SJSA1 (cell line): ENCODE measurements at places on chromosomes 7 and 10. TPM values are rescaled to one million over a fixed set of nuclear protein-coding genes. Genes with fewer than 3 reads are reported as not detected.

DNA sequence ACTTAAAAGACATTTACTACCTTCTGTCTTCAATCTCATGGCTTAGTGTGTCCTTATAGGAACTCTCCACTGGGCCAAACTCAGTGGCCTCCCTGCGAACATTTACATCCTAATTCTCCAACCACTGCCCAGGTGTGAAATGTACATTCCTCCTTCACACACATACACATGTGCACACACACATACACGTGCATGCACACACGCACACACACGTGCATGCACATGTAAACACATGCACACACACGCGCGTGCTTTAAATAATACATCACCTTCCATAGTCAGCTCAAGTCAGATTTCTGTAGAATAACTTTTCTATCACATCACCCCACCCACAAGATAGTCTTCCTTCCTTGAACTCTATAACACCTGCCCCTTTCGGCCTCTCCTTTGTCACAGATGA, 216.5 kb downstream of the TMEM178B start:
- DNase-seq = no peak
- no peaks in the 10 kb centered on the region for H3K36me3 ChIP-seq
- no peaks in the 10 kb centered on the region for H3K4me1 ChIP-seq
- H3K4me3 ChIP-seq = no peak overlapping the region
- H3K27me3 ChIP-seq = no peaks in the 10 kb centered on the region

DNA sequence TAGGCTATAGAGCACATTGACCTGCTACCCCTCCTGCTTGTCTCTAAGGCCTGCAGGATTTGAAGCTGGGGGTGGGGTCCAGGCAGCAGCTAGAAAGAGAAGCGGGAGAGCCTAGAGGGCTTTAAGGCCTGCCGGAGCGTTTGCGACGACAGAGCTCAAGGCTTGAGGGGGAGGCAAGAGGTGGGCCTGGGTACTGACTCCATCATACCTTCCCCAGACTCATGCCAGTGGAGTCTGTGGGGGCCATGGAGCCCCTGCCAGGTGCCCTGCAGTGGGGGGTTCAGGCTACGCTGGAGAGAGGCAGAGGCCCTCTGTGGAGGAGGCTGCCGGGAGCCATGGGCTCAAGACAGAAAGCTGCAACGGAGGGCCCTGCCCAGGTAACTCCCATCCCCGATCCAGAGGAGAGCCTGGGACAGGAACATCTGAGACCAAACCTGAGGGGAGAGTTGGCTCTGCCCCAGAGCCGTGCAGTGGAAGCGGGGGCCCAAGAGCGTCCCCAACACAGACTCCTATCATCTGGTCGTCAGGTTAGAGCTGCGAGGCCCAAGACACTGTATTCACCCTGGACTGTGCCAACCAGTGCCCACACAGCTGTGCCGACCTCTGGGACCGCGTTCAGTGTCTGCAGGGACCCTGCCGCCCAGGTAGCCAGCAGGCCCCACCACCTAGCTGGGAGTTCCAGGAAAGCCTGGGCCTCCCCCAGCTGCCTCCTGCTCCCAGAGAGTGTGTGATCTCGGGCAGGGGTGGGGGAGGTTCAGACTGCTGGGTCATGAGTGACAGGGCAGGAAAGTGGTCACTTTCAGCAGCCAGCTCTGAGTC, 13.2 kb upstream of the ZNF862 start:
- no peaks in the 10 kb centered on the region for H3K4me1 ChIP-seq
- no peaks in the 10 kb centered on the region for H3K36me3 ChIP-seq

- H3K27ac ChIP-seq = no peak overlapping the region
- H3K4me3 ChIP-seq = no peak overlapping the region
- no peak for DNase-seq
- no peaks in the 10 kb centered on the region for H3K27me3 ChIP-seq
- no peaks in the 10 kb centered on the region for H3K36me3 ChIP-seq
- no peaks in the 10 kb centered on the region for H3K4me1 ChIP-seq
Measured at GRCh38 chr10:59896191-59896590, 10.2 kb downstream of the CCDC6 start.

DNA sequence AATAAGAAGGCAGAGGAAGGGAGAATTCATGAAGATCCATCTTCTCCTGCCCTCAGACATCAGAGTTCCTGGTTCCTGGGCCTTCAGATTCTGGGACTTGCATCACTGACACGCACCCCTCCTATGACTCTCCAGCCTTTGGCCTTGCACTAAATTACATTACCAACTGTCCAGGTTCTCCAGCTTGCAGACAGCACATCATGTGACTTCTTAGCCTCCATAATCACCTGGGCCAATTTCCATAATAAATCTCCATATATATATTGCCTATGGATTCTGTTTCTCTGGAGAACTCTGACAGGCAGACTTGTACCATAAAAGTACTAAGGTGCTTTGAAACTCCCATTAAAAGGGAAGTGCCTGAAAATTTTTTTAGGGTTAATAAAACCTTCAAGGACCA, 23.2 kb downstream of the RSU1 start:
- no peaks in the 10 kb centered on the region for H3K27me3 ChIP-seq
- H3K4me3 ChIP-seq = no peak overlapping the region
- no peak overlapping the region for H3K27ac ChIP-seq

DNA sequence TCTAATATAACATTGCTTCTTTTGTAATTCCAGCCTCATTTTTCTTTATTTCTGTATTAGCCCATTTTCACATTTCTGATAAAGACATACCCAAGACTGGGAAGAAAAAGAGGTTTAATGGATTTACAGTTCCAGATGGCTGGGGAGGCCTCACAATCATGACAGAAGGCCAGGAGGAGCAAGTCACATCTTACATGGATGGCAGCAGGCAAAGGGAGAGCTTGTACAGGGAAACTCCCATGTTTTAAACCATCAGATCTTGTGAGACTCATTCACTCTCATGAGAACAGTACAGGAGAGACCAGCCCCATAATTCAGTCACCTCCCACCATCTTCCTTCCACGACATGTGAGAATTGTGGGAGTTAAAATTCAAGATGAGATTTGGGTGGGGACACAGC, 510.3 kb downstream of the CNTNAP2 start:
- no peaks in the 10 kb centered on the region for H3K4me1 ChIP-seq
- no peak for DNase-seq
- no peaks in the 10 kb centered on the region for H3K27me3 ChIP-seq
- no peak overlapping the region for H3K27ac ChIP-seq
- H3K36me3 ChIP-seq = no peaks in the 10 kb centered on the region

DNA sequence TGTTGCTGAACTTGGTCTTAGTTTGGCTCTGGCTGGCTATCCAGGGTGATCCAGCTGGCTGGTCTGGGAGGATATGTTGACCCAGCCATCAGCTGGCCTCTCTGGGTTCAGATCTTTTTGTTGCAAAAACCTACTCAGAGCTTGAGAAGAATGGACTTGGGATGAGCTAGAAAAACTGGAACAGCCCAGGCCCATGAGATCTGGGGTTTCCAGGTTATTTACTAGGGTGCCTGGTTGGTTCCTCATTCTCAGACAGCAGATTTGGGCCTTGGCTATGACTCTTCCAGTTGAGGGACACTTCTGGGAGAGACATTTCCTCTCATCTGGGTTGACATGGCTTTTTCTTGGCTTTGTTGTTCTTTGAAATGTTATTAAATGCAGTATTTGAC, 116.6 kb downstream of the ADCY1 start:
- peaks cover 13% of the 10 kb centered on the region for H3K4me1 ChIP-seq
- DNase-seq = no peak
- H3K4me3 ChIP-seq = no peak overlapping the region
- H3K27ac ChIP-seq = no peak overlapping the region
- no peaks in the 10 kb centered on the region for H3K27me3 ChIP-seq

DNA sequence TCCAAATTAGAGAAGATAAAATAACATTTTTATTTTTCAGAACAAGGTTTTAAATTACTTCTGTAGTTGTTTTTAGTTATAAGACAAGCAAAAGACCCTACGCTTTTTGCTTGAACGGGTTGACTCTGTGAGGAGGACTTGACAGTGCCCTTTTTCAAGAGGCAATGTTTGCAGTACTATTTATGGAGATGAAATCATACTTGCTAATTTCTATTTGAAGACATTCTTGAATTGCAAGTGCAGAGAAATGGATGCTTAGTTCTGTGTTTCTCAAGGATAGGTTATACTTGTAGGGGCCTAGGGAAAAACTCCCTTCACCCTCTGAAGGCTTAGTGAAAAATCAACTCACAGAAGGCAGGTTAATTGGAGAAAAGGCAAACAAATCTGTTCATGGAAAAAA, 1229.5 kb downstream of the REEP3 start:
- no peaks in the 10 kb centered on the region for H3K36me3 ChIP-seq
- no peak for DNase-seq
- H3K27ac ChIP-seq = no peak overlapping the region

DNA sequence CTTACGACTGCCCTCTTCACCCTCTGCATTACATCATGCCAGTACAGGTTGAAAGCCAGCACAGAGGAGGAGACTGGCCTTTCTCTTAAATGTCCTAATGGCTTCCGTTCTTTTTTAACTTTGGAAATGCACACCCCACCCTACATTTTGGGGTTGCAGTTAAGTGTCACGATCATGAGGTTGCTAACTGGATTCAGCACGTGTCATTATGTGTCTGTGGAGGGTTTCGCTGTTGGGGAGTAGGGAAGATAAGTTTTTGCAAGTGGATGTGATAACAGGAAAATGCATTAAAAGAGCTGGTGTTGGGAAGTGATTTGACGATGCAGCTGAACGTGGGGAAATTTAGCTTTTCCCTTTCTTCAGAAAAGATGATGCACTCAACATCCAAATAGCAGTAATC, 135.9 kb downstream of the LRRC4 start:
- no peak for DNase-seq
- no peak overlapping the region for H3K27ac ChIP-seq
- H3K36me3 ChIP-seq = peaks cover 17% of the 10 kb centered on the region
- H3K4me3 ChIP-seq = no peak overlapping the region
- H3K27me3 ChIP-seq = no peaks in the 10 kb centered on the region

DNA sequence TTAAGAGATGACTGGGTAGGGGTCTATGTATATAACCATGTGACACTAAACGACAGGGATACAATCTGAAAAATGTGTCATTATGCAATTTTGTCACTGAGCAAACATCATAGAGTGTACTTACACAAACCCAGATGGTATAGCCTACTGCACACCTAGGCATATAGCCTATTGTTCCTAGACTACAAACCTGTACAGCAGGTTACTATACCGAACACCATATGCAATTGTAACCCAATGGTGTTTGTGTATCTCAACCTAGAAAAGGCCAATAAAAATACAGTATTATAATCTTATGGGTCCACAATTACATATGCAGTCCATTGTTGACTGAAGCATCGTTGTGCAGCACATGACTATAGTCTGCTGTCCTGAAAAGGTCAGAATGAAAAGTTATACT, 22.9 kb downstream of the STRIP2 start:
- H3K36me3 ChIP-seq = peaks cover 35% of the 10 kb centered on the region
- no peak overlapping the region for H3K27ac ChIP-seq
- H3K27me3 ChIP-seq = no peaks in the 10 kb centered on the region
- H3K4me3 ChIP-seq = no peak overlapping the region
- no peak for DNase-seq
- H3K4me1 ChIP-seq = no peaks in the 10 kb centered on the region

- H3K27ac ChIP-seq = no peak overlapping the region
- no peak overlapping the region for H3K4me3 ChIP-seq
- H3K36me3 ChIP-seq = no peaks in the 10 kb centered on the region
- H3K4me1 ChIP-seq = no peaks in the 10 kb centered on the region
- no peak for DNase-seq
- H3K27me3 ChIP-seq = no peaks in the 10 kb centered on the region
Measured at GRCh38 chr7:78234634-78235033, 436.1 kb downstream of the PHTF2 start.

DNA sequence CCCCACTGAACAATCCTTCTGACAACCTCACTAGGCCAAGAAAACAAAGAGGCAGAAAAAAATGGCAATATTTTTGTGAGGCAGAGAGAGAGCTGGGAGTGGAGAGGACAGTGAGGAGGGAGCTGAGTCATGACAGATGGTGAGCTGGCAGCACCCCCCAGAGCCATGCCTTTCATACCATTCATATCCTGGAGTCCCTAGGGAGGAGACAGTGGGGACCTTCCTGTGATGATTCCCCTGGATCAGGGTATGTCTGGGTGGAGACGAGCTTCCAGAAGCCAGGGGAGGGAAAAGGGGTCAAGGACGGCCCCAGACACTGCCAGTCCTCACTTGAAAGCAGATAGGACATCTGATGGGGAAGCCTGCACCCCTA, 160.5 kb downstream of the ADAM12 start:
- H3K36me3 ChIP-seq = no peaks in the 10 kb centered on the region
- peak; percentile 79 for DNase-seq

- H3K4me3 ChIP-seq = no peak overlapping the region
- no peak overlapping the region for H3K27ac ChIP-seq
- H3K36me3 ChIP-seq = no peaks in the 10 kb centered on the region
- peak; percentile 15 for DNase-seq
- H3K4me1 ChIP-seq = peaks cover 11% of the 10 kb centered on the region; the same call in 1 of the 2 replicates
Measured at GRCh38 chr10:2122431-2123124, 385.3 kb upstream of the ADARB2 start.

The MUC3A gene
- total RNA-seq = not detected in 2 replicates

The NKX2-3 gene
- total RNA-seq = 1.4 TPM in 1 of 2 replicates, not detected in the other
